ENCODE measurements at places on chromosomes 5 and 9.

GRCh38 chr9:69535286-69535832 is 136.8 kb downstream of the APBA1 start:
- no peak for DNase-seq

GRCh38 chr5:172283020-172283861 is at the start of gene UBTD2:
UBTD2 (minus strand) TSS chr5:172283764; CDS start chr5:172283665, 99 bp downstream.
- peak; percentile 31 for DNase-seq

- DNase-seq, result no peak
Observed at GRCh38 chr5:149610589-149611255, 29.4 kb downstream of the ARHGEF37 start.

GRCh38 chr9:109001275-109001676 is 12.0 kb downstream of the CTNNAL1 start:
- no peak for DNase-seq

DNA sequence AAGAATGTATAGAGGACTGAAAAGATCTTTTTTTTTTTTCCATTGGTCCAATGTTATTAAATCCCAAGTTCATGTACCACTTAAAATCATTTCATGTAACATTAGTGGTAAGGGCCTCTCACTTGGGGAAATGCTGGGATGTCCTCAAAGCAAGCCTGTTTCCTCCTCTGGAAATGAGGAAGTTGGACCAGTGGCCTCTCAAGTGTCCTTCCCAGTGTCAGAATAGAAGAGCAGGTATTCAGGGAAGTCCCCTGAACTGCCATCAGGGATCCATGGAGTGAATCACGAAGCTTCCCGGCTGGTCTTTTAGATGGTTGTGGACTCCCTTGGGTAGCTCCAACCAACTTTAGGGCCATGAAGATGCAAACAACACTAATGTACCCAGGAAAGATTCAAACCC is 55.2 kb upstream of the AFAP1L1 start:
- no peak for DNase-seq

DNA sequence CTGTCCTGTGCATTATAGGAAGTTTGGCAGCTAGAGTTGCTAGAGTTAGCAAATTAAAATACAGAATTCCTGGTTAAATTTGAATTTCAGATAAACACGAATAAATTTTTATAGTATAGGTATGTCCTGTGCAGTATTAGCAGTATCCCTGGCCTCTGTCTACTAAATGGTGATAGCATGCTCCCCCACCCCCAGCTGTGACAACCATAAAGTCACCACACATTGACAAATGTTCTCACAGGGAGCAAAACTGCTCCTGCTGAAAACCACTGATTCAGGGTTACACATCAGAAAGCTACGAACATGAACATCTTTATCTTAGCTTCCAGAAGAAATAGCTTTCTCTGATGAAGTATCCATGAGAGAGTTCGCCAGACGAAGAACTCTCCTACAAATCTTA is 91.8 kb upstream of the CCDC112 start:
- no peak for DNase-seq

GRCh38 chr5:177309351-177310191 is 2.1 kb downstream of the MXD3 start:
- peak; percentile 41 for DNase-seq

- no peak for DNase-seq
Observed at GRCh38 chr9:112051812-112052211, 123.3 kb downstream of the SUSD1 start.

GRCh38 chr5:56481428-56482357 is 248.6 kb upstream of the ANKRD55 start:
- no peak for DNase-seq

GRCh38 chr5:57855831-57856230 is 373.2 kb upstream of the ACTBL2 start:
- DNase-seq, result no peak

DNA sequence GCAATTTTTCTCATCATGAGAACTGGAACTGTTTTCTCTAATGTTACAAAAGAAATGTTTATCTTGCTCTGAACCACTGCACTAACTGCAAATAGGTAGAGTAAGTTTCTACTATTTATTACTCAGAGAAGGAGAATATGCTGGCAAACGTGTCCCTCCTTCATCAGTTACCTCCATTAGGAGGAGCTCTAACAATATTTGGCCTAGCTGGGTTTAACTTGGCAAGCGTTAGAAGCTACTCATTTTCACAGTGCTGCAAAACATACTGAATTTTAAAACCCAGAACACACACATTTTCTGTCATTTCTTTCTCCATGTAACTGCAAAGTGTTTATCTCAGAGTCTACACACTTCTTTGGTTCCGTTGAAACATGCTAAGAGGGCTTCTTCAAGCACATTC is 101.0 kb upstream of the GABRG2 start:
- no peak for DNase-seq

GRCh38 chr5:8188874-8189565 is 320.1 kb downstream of the MTRR start:
- no peak for DNase-seq

DNA sequence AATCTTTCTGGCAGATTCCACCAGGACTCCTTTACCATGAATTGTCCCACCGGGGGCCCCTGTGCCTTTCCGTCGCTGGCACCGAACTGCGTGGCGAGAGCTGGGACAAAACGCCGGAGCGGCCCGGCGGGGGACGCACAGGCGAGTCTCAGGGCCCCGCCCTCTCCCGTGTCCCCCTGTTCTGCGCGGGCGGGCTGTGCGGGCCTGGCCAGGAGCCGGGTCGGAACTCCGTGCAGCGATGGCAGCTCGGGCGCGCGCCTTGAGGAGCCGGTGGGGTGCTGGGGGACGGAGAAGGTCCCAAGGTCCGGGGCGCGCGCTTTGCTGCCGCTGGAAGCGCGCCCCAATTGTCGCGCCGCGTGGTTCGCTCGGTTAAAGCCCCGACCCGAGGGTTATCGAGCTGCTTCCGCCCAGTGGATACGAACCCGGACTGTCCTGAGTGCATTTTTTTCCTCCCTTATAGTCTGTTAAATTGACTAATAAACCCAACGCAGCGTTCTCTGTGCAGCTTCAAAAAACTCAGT is 125.3 kb downstream of the TMEM174 start:
- DNase-seq, result no peak

DNA sequence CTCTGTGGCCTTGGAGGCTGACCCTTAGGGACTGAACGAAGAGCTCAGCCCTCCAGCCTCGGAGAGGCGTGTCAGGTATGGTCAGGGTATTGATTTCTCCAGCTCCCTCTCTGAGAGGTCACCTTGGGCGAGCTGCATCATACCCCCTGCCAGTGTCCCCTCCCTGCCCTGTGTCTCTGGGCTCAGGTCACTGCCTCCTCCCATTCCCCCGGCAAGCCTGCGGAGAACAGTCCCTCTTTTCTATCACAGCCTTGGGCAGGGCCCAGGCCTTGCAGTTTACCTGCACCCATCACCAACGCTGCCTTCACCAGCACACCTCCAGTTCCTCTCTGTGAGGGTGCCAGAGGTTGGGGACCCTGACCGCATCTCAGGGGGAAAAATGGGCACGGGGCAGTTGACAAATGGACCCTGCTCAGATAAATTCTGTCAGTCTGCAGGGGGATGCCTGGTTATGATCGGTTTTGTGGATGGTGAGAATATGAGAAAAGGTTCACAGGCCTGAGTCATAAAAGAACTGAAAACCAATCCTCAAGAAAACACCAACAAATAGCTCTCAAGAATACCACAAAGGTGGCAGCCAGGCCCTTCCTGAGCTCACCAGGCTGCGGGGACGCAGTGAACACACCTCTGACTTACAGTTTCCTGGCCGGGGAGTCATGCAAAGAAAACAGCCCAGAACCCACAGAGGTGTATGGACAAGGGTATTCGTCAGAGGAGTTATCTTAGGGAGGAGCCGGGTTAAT is 24.7 kb upstream of the RXRA start:
- DNase-seq, result peak; percentile 36

GRCh38 chr9:12783767-12784460 is 9.1 kb downstream of the LURAP1L start:
- DNase-seq, result no peak

DNA sequence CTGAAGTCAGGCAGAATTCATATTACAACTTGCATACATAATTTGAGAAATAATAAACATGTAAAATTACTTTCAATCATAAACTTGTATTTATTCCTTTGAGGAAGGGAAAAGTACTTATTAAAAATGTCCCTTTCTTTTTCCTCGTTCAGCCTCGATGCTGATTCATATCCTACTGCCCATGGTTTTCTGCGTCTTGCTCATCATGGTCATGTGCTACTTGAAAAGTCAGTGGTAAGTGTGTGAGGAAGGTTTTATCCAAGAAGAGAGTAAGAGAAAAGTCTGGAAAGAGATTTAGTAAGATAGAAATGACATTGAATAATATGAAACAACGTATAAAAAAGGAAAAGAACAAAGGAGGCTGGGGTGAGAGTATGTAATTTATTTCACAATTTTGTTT is 85.9 kb downstream of the OSMR start:
- no peak for DNase-seq

- no peak for DNase-seq
Observed at GRCh38 chr5:143316337-143316736, 87.1 kb downstream of the NR3C1 start.

DNA sequence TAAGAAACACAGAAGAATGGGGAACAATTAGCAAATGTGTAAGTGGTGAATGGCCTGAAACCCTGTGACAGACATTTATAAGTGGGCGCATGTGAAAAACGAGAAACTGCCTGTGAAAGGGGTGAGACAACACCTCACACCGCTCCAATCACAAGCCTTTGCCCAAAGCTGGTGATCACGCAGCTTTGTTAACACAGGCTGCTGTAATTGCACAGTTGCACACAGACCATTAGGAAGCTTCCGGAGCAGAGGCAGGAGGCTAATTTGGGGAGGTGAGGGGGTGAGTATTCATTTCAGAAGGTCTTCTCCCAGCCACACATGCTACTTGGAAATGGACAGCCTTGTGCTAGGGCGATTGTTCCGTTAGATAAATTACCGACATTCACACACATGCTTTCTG is 294.0 kb downstream of the MED10 start:
- DNase-seq, result no peak

- no peak for DNase-seq
Observed at GRCh38 chr9:93264338-93265125, 80.6 kb downstream of the WNK2 start.

DNA sequence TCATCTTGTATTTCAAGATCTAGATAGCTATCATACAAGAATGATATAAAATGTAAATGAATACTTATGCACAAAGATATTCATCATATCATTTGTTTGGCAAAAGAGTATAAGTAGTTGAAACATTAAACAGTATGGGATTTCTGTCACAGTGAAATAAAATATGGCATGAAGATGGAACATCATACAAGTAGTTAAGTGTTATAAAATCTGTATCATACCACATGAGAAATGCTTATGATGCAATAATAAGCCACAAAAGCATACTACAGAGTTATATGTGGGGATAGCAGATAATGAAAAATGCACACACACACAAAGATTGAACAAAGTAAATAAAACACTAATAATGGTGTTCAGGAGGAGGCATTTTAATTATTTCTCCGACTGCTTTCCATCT is 838.0 kb upstream of the DMAC1 start:
- no peak for DNase-seq
